Stimulated activated CD8-positive, alpha-beta memory T cell treated with anti-CD3 and anti-CD28 coated beads, Interleukin-15, amount 100 ng/mL, for 24 hours (primary cell): ENCODE measurements at places on chromosomes 11 and 22.
A peak's percentile ranks its signal among the peaks of the same experiment; 100 is the strongest.

DNA sequence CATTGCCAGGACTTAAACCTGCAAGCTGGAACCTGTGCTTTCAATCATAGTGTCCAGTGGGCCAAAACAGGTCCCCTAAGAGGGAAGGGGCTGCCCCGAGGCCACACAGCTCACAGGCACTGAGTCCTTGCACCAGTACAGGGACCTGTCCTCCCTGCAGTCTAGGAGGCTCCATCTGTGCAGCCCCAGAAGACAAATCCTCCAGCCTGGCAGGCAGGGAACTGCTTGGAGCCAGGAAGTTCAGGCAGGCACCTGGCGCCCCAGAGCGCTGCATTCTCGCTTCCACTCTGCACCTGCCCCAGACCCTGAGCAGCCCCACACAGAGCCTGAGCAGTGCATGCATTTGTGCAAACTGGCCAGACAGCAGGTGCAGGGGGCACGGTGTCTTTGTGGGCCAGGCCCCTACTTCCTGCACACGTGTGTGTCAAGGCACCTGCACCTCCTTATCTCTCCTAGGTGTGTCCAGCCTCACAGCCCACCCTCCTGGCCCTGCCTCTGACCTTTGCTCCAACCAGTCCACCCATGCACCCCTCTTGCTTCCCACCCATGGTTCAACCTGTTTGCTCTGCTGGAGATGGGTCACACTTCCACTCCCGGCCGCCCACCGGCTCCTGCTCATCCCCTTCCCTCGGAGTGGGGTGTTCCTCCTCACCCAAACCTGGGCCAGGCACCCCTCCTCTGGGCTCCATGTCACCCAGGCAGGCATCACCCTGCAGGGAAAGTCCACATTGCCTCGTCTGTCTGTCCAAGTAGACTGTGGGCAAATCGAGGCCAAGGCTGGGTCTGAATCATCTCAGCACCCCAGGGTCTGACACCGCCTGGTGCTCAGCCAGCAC, 19.0 kb downstream of the LINC01488 start:
- DNase-seq = no peak

DNA sequence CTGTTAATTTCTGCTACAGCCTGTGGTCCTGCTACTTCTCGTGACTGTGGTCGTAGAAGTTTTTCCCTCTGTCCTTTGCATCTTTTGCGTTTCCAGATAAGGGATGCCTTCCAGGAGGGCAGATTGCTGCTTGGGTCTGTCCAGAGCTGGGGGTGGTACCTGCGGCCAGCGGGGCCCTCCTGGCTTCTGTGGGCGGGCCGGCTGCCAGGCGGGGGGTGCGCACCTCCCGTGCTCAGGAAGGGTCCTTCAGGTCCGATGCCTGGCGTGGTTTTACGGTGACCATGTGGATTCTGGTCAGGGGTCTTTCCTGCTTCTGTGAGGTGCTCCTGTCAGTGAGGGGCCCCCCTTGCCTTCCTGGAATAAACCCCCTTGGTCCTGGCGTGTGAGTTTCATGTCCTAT, 84.8 kb downstream of the KCNQ1 start:
- DNase-seq = no peak

DNA sequence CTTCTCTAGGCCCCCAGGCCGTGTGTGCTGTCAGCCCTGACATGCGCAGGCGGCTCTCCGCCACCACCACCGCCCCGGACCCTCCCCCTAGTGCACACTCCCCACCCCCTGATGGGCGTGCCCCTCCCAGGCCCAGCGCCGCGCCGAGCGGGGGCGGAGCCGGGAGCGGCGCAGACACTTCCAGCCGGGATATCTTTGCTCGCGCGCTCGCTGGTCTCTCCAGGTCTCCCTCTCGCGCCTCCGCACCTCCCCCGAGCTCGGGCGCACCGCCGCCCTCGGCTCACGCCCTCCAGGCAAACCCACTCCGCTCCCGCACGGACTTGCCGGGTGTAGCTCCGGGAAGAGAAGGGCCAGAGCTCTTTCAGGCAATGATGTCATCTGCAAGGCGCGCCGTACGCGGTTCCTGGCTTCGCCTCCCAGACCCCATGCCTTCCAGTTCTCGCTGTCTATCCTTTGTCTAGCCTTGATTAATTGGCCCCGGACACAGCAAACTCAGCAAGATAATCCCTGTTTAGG, at the start of gene SCN3B:
Gene SCN3B, minus strand, starts transcription at position 59 of the 516 bp plus-strand sequence. CDS start 823 bp downstream, outside the sequence.
- DNase-seq = no peak

DNA sequence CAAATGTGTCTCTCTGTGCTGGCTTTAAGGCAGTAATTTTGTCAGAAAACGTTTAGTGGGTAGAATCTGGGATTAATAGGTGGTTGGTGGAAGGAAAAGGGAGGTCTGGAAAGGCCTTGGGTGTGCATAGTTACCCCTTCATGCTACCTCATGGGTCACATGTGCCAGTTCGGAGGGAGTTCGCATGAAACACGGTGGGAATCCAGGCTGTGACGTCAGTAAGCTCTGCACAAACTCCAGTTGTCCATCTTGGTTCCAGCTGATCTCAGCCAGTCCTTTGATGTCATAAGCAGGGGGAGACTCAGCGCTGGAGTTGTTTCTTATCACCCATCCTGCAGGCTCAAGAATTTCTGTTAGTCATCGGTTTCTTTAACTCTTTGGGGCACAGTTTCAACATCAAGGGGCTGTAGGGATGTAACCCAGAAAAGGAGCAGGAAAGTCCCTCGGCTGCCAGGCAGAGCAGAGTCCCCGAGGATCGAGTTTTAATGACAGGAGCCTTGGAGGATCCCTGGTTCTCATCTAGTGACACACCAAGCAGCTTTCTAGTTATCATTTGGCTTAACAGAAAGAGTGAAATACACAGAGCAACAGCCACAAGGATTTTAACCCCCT, 28.9 kb downstream of the MOV10L1 start:
- DNase-seq = no peak

DNA sequence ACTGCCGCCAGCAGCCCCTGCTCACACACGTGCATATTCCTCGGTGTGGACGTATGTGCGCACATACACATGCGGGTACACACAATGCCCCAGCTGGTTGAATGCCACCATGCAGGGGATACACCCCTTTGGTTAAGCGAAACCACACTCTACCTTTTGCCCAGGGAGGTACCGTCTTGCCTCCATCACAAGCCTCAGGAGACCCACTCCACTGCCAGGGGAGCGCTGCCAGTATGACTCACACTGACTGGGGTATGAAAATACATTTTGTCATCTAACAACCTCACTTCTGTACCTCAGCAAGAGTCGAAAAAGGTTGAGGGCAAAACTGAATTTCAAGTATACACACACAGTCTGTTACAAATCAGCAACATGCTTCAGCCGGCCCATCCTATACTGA, 39.4 kb downstream of the TMEM45B start:
- no peak for DNase-seq

GRCh38 chr22:43050995-43051394, 36.0 kb upstream of the PACSIN2 start:
- no peak for DNase-seq

GRCh38 chr22:48478124-48478523, 1349.5 kb downstream of the BRD1 start:
- no peak for DNase-seq

- DNase-seq = no peak
These were observed 95.9 kb downstream of the TIMP3 start for GRCh38 chr22:32897400-32897799.

DNA sequence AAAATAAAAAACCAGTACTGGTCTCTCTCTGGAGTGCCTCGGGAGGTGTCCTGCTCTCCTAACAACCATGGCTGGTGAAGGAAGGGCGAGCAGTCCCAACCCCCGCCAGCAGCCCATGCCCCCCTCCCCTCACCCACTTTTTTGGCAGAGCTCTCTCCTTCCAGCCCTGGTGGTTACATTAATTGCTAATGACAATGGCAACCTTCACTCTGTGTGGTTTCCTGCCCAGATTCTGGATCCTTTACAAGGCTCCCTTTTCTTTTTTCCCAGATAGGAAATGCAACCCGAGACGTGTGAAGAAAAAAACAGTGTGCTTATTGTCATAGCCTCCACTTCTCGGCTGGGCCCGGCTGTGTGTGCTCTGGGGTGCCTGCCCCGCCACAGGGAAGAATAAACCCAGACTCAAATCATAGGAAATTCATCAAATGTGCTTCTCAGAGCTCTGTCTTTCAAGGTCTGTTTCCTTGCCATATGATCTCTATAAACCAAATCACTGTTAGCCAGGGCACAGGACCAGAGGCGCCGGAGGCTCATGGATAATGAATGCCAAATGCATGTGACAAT, 513.0 kb downstream of the SOX6 start:
- DNase-seq = no peak

DNA sequence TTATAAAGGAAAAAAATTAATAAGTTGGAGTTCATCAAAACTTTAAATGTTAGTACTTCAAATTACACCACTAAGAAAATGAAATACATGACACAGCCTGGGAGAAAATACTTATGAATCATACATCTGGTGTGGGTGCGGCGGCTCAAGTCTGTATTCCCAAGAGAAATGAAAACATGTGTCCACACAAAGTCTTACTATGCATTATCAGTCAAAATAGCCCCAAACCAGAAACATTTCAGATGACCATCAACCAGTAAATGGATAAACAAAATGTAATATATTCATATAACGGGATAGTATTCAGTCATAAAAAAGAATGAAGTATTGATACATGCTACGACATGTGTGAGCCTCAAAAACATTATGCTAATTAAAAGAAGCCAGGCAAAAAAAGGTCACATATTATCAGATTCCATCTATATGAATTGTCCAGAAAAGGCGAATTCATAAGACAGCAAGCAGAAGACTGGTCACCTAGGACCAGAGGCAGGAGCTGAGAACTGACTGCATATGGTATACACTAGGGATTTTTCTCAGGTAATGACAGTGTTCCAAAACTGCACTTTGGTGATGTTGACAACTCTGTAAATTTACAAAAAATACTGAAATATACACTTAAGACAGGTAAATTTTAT, 5.3 kb upstream of the AKIP1 start:
- no peak for DNase-seq

GRCh38 chr11:18485913-18486528, 30.4 kb downstream of the LDHAL6A start:
- no peak for DNase-seq

- DNase-seq = no peak
These were observed 217.6 kb upstream of the ANO5 start for GRCh38 chr11:21975242-21975641.

DNA sequence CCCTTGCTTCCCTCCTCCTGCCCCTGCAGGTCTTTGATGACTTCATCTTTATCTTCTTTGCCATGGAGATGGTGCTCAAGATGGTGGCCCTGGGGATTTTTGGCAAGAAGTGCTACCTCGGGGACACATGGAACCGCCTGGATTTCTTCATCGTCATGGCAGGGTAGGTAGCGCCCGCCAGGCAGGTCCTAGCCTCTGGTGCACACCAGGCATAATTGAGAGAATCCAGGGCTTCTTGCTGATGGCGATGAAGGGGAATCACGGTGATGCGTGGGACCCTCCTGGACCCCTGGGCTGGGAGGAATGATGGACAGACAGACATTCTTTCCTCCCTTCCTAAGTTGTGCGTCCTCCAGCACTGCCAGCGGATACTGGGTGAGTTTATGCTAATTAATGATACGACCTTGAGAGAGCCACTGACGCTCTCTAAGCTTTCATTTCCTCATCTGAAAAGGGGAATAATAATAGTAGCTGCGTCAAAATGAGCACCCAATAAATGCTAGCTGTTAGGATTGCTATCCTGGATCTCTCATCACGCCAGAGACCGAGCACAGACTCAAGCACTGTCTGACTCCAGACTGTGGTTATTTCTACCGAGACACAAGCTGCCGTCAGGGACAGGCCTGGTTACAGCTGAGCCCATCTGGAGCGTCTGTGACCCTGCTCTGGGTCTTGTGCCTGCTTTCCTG, 30.1 kb downstream of the CACNA1I start:
- DNase-seq = no peak

DNA sequence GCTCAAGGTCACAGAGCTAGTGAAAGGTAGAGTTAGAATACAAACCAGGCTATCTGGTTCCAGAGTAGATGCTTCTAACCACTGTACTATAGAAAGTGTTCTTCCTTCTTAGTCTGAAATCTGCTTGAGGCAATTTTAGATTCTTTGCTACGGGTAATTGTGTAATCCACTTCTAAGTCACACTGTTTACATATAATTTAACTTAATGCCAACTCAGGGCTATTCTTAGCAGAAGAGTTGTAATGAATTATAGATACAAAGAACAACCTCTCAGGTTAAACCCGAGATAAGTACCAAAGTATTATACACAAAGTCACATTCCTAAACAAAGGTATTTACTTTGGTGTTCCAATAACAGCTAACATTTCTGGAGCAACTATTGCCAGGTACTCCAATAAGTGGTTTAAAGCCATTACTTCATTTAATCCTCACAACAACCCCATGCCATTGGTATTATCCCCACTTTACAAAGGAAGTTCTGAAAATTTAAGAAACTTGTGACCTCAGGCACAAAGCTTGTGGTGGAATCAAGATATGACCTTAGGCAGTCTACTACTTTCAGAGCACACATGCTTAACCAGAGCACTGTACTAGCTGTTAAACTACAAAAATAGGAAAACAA, 31.1 kb upstream of the DDI1 start:
- DNase-seq = no peak

- DNase-seq = no peak
These were observed 4.3 kb upstream of the TBC1D22A start for GRCh38 chr22:46758121-46758520.

- DNase-seq = no peak
These were observed 151.2 kb downstream of the PGR start for GRCh38 chr11:100978442-100978841.

DNA sequence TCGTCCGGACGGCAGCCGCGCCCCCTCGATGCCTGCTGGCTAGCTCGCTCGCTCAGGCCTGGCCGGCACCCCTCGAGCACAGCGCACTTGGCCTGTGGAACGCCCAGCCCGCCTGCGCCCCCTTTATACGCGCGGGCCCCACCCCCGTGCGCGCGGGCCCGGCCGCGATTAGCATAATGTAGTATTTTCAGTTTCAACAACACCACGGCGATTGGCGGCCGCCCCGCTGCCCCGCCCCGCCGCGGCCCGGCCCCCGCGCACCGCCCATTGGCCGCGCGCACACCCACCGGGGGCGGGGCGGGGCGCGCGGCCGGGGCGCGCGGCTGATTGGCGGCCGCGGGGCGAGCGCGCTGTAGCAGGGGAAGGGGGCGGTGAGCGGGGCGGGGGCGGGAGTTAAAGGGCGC, at the start of gene CDKN1C:
Gene CDKN1C, minus strand, starts transcription at position 98 of the 404 bp plus-strand sequence. CDS start 319 bp downstream, outside the sequence.
- DNase-seq = peak; percentile 62

DNA sequence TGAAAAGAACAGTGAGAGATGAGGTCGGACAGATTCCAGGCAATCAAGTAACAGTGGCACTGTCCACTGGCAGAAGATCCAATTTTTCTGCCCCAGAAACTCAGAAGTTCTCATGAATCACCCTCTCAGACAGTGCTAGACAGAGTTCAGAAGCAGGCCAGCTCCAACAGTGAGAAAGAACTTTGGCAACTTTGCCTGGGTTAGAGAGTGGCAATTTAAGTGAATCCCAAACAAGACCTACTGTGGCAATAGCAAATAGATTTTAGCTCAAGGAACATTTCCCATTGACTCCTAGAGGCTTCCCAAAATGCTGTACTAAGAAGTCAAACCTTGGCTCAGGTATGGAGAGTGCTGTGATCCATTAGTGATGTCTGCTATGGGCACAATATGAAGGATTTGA, 12.3 kb downstream of the CD44 start:
- no peak for DNase-seq

DNA sequence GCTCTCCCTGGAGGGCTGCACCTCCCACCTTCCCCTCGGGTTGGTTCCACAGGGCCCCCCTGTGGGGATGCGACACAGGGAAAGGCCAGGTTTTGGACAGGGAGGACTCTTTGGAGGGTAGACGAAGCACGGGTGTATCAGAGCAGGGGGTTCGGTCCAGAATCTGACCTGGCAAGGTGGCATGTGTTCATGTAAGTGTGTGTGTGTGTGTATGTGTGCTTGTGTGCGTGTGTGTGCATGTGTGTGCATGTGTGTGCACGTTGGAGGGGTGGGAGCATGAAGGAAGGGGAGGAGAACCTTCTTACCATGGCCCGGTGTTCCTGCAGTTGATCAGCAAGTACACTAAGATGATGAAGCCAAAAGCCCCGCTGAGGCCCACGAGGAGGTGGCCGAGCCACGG, 14.7 kb downstream of the IL2RB start:
- DNase-seq = no peak
